ENCODE measurements at places on chromosomes 12 and 14.

DNA sequence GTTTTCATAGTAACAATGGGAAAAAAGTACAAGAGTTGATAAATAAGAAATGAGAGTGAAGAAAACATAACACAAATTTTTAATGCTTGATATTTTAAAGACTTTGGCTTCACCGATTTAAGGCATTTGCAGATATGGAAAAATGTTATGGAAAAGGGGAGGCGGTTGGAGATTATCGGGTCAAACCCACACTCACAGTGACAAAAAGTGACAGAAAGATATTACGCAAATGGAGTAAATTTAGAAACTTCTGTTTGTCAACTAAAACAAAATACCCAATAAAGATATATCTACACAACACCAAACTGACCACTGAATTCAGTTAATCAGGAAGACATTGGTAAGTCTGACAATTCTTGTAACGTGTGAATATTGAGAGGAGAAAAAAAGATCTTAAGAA is 2.5 kb downstream of the PPP1R12A start:
- DNase-seq = no peak

DNA sequence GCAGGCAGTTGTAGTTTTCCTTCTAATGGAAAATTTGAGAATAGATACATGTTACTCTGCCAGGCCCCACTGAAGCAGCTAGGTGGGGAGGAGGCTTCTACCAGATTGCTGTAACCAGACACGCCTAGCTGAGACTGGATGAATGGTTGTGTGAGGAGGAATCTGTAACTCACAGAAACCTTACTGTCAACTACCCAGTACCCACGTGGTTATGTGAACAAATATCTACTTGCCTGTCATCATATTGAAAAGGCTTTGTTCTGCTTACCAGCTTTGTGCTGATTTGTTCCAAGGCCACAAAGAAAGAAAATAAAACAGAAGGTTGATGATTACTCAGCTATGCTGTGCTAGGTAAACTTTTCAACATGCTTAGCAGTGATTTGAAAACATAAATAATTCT is 167.2 kb downstream of the CAPZA3 start:
- DNase-seq = peak; percentile 28

- DNase-seq = peak; percentile 1
Observed at GRCh38 chr12:129887101-129887500, 16.7 kb downstream of the TMEM132D start.

DNA sequence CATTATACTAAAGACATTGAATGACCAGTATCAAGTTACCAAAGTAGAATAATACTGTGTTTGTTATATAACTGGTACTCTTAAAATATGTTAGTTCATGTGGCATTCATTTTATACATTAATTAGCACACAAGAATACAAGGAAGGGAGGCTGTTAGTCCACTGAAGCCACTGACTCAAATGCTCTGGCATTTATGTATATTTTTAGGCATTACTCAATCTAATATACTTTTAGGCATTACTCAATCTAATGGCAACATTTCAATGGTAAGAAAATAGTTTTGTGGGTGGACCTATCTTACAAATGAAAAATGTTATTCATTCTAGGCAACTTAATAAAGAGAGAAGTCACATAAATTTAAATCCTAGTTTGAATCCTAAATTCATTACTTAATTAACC is 874.4 kb upstream of the USP15 start:
- DNase-seq = peak; percentile 72

- peak; percentile 67 for DNase-seq
Observed at GRCh38 chr14:61174987-61175386, 106.2 kb downstream of the TMEM30B start.

DNA sequence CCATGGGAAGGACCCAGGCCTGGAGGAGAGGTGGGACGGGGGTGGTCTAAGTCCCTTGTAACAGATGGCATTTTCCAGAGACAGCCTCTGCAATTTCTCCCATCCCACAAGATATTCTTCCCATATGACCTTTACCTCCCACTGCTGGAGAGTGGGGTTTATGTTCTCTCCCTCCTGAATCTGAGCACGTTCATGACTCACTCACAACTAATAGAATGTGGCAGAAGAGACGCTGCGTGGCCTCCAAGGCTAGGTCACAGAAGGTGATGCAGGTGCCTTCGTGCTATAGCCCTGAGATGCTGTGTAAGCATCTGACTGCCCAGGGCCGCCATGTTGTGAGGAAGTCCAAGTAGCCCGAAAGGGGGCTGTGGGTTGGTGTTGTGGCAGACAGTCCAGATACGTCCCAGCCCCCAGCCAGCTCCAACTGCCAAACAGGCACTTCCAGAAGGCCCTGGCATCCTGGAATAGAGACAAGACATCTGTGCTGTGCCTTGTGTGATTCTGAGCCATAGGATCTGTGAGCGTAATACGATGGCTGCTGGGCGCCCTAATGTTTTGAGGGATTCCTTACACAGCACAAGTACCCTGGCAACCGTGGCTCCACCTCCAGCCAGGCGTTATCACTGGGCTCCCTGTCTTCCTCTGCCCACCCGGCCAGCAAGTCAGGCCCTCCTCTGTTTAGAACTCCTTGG is 56.1 kb upstream of the NCOR2 start:
- no peak for DNase-seq

DNA sequence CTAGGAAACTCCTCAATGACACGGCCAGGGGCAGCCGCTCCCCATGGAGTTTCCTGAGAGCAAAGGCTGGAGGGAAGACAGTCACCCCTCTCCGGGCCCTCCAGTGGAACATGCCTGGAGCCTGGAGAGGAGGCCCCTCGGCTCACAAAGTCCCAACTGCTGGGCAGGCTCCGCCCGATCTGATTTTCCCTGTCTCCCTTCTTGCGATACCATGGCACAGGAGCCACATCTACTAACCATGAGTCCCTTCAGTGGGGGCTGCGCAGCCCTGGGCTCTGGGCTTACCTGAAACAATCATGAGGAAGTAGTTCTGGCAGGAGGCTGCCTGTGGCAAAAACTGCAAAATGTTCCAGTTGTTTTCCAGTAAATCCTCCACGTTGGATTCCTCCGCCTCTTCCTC is 15.3 kb downstream of the P2RX2 start:
- no peak for DNase-seq

- DNase-seq = no peak
Observed at GRCh38 chr12:119068129-119068856, 87.0 kb downstream of the SRRM4 start.

DNA sequence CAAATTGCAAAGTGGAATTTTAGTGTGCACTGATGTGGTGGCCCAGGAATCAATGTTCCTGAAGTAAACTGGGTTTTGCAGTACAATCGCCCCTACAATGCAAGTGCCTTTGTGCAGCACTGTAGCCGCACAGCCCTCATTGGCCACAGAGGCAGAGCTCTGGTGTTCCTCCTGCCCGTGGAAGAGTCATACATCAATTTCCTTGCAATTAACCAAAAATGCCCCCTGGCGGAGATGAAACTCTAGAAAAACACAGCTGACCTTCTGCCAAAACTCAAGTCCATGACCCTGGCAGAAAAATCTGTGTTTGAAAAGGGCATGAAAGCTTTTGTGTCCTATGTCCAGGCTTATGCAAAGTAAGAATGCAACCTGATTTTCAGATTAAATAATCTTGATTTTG is 117.9 kb upstream of the PRB2 start:
- DNase-seq = peak; percentile 10

DNA sequence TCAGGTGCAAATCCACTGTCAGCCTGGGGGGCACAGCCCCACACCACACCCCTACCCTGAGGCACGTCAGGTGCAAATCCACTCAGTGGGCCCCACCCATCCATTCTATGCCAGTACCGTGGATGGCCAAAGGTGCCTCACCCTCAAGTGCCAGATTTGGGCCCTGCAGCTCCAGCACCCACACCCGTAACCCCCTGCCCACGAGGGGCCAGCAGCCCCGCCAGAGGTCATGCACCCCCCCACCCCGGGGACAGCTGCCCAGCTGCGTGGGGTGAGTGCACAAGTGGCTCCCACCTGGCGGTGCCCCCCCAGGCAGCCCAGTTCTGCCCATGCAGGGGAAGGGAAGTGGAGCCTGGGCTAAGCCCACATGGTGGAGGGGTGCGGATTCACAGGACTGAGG is 51.2 kb downstream of the FBRSL1 start:
- DNase-seq = no peak

GRCh38 chr12:117853600-117853999 is 115.2 kb downstream of the KSR2 start:
- peak; percentile 74 for DNase-seq

DNA sequence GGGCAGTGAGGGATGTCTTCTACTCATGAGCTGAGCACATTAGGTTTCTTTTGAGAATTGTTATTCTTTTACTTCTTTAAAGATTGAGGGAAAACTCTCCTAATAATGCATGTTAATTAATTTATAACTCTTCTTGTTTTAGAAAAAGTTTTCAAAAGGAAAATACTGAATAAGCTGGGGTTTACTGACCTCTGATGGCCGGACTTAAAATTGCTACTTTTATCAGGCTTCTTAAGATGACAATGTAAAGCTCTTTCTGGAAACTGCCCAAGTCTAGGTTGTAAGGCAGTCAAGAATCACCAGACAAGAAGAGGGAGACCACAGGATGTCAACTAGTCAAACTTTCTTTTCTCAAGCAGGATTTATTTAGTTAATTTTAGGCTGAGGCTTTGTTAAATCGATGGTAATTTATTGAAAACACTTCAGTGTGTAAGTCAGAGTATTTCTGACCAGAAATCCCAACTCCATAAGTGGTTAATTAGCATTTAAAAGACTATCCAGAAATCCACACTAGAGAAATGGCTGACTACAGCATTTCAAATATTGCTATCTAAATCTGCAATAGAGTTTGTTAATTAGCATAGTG is 82.1 kb downstream of the AVPR1A start:
- peak; percentile 63 for DNase-seq

GRCh38 chr14:61342932-61343331 is 21.6 kb downstream of the PRKCH start:
- peak; percentile 15 for DNase-seq

DNA sequence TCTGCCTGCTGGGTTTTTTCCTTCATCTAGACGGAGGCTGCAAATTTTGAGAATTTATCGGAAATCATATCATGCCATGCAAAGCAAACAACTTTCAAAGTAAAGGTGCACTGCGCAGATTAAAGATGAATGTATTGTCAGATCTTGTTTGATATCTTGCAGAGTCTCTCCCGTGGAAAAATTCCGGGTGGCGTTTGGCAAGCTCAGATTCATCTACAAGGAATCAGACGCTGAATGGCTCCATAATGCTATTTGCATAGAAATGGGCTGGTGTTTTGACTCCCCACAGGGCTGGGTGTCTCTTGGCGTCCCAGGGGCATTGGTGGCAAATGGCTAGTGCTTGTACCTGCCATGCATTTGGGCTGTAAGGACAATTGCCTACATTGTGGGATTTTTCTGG is 274.0 kb downstream of the VRK1 start:
- DNase-seq = no peak

GRCh38 chr14:93073910-93074769 is 41.6 kb downstream of the ITPK1 start:
- DNase-seq = peak; percentile 32

DNA sequence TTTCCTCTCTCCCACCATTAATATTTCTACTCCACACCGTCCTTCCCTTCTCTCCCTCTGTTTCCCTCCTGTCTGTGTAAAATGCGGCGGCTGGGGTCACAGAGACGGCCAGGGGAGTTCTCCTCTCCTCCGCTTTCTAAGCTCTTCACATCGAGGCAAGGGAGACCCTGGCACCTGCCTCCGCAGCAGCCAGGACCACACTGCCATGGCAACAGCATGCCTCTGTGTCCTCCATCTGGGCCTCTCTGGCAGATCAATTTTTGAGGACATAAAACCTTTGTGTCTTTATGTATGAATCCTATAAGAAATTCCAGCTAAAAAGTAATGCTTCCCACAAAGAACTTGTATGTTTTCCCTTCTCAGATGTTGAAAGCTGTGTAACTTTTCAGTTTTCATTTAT is 41.4 kb downstream of the DYRK4 start:
- DNase-seq = no peak

- DNase-seq = no peak
Observed at GRCh38 chr14:56176530-56176929, 58.3 kb downstream of the PELI2 start.

DNA sequence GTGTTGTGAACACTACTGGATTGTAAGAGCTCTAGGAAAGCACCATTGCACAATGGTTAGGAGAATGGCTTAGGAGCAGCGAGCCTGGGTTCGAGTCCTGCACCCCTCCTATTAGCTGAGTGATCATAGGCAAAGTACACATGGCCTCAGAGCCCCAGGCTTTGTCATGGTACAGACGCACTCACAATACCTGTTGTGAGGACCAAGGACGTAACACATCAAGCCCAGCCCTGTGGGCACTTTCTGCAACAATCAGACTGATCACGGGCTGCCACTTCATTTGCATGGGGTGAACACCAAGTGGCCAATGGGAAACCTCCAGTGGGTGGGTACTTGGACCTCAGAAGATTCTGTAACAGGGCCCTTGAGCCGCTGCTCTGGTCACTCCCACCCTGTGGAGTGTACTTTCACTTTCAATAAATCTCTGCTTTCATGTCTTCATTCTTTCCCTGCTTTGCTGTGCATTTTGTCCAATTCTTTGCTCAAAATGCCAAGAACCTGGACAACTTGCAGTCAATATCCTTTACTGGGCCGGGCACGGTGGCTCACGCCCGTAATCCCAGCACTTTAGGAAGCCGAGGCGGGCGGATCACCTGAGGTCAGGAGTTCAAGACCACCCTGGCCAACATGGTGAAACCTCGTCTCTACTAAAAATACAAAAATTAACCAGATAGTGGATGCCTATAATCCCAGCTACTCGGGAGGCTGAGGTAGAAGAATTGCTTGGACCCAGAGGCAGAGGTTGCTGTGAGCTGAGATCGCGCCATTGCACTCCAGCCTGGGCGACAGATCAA is 28.2 kb downstream of the GLRX5 start:
- DNase-seq = peak; percentile 5

- no peak for DNase-seq
Observed at GRCh38 chr14:63248211-63248610, 44.0 kb downstream of the RHOJ start.

Data from bronchial epithelial cell (primary cell).